T-cell (primary cell): ENCODE measurements at places on chromosomes 13 and 19.

- no peak for DNase-seq
Measured at GRCh38 chr13:100483841-100484381, 104.7 kb downstream of the GGACT start.

- no peak for DNase-seq
Measured at GRCh38 chr13:48448285-48448958, 35.5 kb upstream of the LPAR6 start.

DNA sequence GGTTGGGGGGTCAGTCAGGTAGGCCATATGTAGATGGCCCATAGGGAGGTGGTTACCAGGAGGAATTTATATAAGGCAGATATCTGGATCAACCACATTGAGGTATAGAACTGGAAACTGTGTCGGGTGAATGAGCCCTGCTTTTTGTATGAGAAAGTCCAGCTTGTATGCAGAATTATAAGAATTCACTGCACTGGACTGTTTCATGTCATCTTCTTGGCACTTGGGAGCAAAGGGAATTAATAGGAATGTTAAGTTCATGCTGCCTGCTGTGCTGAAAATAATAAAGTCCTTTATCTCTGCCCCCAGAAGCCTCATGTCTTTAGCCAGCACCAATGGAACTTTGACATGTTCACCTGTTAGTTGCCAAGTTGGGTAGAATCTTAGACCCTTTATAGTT is 12.3 kb downstream of the BORA start:
- no peak for DNase-seq

DNA sequence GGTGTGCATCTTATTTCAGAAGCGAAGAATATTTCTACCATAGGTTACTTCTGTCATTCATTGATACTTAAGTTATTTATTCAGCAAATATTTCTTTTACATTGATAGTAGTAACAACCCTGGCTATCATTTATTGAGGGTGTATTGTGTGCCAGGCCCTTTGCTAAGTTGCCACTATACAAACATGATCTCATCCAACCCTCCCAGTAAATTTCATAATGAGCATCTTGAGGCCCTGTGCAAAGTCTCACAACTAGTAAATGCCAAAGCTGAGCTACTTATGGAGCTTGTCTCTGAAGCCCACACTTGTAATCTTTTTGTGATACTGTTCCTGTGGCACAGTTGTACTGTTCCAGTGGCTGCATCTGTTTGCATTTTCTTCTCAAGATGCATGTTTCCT is 36.1 kb downstream of the RNASEH2B start:
- no peak for DNase-seq

DNA sequence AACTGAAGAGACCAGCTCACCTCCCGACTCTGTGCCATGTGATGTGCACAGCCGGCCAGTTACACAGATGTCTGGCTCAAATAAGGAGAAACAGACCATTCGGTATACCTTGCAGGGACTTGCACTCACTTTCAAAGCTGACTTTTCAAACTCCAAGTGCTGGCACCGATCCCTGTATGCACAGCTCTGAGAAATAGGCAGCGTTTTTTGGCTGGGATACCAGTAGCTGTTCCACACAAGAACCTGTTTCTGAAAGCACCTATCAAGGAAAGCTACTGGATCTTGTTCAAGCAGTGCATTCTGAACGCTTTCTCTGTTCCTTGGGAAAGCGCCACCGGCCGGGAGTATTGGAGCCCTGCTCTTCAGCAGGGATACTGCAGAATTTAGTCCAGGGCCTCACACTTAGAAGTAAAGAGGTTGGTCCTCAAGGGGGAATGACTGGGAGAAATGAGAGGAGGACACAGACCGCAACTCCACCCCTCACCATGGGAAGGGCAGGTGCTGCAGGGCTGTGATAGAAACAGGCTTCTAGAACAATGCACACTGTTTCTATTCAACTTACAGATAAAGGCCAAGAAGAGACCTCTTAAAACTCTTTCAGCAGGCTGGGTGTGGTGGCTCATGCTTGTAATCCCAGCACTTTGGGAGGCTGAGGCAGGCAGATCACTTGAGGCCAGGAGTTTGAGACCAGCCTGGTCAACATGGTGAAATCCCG is 53.6 kb upstream of the PABPC3 start:
- DNase-seq: no peak

DNA sequence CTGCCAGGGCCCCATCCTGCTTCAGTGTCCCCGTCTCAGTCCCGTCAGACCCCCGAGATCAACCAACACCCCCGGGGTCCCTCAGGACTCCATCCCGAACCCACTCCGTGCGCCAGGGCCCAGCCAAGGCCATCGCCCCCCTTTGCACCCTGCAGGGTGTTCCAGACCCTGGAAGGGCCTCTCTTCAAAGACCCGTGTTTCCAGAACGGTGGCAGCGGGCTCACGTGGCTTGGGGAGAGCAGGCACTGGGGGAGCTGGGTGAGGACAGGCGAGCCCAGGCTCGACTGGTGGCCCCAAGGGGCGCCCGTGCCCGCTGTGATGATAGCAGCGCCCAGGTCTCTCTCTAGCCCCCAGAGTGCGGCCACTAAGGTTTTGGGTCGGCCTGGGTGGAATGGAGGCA is 1.4 kb downstream of the KASH5 start:
- no peak for DNase-seq

DNA sequence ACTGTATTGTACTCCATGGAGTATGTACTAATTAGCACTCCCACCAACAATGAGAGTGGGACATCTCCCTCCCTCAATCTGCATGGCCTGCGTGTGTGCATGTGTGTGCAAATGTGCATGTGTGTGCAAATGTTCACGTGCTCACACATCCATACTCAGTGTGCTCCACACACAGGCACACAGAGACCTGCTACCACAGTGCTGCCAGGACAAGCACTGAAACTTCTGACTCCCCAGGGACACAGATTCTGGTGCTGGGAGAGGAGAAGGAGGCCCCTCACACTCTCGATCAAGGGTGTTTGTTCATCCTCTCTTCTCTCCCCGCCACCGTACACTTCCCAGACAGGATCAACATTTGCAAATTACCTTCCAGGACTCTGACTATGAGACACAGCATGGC is 37.8 kb upstream of the ZNF507 start:
- no peak for DNase-seq

GRCh38 chr19:33296488-33296971 is 5.8 kb downstream of the CEBPA start:
- no peak for DNase-seq

DNA sequence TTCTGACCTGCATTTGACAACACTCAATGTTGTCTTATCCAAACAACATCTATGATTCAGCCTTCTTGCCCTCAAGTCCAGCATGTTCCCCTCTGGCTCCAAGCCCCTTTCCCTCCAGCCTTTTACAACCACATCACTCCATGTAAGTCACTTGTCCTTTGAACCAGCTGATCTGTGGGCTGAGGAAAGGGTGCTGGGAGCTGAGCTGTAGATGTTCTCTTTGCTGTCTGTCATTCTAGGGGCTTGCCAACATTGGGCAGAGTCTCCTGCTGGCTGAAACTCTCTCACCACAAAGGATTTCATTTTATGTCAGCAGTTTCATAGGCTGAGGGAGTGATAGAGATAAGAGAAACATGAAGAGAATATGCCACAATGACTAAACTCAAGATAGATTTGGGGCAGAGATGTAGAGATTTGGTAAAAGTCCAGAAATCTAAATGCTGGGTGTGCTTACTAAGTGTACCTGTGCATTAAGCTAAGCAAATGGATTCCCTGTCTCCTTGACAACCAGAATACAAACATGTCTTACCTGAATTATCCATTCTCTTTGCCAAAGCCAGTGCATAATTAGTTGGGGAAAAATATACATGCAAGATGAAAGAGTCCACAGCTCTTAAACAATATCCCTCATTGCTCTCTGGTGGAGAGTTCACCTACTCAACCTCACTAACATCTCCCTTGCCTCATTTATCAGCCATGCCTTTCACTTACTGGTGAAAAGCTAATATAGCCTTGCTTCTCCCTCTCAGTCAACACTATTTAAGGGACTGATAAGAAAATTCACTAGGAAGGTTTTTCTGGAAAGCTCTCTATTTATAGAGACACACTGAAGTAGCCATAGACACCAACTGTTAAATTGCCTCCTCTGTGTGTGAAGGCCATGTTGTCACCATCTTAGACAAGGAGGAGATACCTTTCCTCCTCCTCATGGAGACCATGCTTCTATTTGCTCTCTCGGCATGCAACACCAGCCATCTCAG is 175.5 kb upstream of the SERP2 start:
- no peak for DNase-seq

GRCh38 chr13:94703271-94703670 is 9.1 kb downstream of the SOX21 start:
- no peak for DNase-seq

GRCh38 chr13:91904005-91904404 is 505.6 kb downstream of the GPC5 start:
- DNase-seq: no peak

- no peak for DNase-seq
Measured at GRCh38 chr13:66927562-66927961, 302.6 kb downstream of the PCDH9 start.

DNA sequence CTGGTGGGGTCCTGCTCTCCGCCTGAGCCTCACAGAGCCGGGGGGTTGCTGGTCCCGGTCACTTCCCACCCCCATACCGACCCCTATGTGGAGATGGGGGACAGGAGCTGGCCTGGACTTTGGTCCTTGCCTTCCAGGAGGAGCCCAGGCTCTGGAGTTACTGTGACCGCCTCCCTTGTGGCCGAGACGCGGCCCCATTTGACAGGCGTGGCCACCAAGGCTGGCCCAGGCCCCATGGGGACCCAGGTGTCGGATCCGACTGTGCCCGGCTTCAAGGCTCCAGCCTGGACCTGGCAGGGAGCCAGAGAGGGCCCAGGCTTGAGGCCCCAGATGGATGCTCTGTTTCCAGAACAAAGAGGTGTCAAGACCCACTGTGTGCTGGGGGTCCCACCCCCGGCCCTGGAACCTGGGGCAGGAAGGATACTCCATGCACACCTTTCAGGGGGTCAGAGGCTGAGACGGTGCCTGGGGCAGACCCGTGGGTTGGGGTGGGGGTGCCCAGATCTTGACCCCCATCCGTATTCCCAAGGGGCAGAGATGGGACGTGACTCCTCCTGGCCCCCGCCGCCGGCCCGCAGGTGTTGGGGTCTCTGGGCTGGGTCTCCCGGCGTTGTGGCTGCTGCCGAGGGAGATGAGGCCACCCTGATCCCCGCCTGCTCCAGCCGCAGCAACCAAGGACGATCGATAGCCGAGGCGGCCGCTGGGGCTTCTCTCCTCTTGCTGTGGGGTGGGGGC is 47.8 kb upstream of the TCF3 start:
- no peak for DNase-seq

DNA sequence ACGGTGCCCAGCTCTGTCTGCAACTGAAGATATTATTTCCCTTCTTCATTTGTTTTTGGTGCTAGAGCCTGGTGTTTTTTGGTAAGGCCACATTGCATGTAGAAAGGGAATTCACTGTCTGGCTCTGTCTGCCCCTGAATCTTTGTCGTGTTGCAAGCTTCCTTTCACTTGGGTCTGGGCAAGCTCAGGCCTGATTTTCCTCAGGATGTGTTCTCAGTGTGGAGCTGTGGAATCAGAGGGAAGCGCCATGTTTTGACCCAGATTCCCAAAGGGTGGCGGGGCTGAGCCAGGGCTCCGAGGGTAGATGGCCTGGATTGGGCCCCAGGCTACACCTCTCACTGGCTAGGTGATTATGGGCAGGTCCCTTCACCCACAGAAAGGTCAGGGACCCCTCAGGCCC is 8.6 kb downstream of the PRKCSH start:
- DNase-seq: no peak

- no peak for DNase-seq
Measured at GRCh38 chr19:36215276-36216123, 594 bp downstream of the ZNF146 start.
